ENCODE measurements at places on chromosomes 7 and 10.

DNA sequence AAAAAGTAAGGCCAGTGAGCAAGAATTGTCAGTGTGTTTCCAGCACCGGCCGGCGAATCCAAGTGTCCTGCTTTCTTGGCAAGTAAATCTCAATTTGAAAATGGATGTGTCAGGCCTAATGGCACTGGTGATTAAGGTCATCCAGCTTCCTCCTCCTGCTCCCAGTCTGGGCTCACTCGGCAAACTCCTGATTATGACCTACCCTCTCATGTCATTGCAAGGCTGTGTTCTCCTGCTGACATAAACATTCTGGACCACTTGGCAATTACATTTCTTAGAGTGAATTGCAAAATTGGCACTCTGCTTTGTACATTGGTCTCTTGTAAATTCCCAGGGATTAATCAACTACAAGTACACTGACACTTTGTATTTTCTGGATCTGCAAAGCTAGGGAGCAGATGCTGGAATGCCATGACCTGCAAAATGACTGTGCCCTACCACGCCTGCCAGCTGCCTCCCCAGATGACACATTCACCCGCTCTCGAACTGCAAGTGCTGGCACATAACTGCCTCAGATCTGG, 473.8 kb downstream of the KIF20B start:
- DNase-seq: no peak

GRCh38 chr10:101464599-101464998, 110.6 kb downstream of the BTRC start:
- no peak for DNase-seq

DNA sequence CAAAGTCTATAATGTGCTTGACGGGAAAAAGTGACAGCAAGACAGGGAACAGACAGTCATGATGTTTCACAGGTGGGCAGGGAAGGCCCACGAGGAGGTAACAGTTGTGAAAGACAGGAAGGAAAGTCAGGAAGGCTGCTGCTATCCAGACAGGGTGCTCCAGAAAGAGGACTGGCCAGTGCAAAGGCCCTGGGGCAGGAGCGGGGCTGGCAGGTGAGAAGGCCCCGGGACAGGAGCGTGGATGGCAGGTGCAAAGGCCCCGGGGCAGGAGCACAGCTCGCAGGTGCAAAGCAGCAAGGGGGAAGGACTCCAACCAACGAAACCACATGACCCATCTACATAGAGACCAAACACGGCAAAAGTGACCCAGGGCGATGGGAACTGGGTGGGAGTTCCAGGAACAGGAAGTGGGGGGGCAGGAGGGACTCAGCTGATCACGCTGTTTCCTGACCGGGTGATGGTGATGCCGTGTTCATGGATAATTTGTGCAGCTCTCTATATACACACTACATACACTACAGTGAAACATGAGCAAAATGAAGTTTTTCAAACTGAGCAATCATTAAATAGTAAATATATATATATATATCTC, 138.2 kb downstream of the MAD1L1 start:
- no peak for DNase-seq

DNA sequence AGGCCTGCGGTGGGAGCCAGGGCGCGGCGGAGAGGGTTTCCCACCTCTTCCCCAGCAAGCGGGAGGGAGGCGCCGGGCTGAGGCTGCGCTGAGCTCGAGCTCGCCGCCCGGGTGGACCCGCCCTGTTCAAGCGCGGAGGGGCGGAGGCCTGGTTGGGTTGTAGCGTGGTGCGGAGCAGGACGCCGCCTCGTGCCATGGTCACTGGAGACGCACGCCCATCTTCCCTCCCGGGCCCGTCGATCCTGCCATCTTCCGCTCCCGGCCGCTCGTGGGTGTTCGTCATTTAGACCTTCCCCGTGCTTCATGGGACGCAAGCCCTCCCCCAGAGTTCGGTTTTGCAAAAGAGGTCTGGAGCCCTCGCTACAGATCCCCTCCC, 9.3 kb upstream of the EN2 start:
- no peak for DNase-seq

- DNase-seq: no peak
These were observed 1023.2 kb downstream of the LRMDA start for GRCh38 chr10:76454506-76455140.

- no peak for DNase-seq
These were observed 211.3 kb downstream of the CXCL12 start for GRCh38 chr10:44173608-44173894.

DNA sequence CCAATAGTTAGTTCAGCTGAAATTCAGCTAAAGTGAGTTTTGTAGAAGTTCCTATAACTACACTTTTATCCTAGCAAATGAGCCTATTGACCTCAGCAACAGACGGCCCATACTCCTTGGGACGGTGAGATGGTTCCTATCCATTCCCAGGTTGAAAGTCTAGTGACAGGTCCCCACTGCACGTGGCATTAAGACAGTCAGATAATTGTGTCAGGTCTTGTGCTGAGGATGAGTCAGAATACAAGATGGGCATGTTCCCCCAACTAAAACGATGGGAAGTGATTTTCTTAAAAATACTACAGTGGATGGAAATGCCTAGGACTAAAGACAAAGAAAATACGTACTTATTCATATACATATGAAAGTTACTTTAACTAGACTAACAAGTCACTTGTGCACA, 2.1 kb downstream of the CAV1 start:
- DNase-seq: no peak

DNA sequence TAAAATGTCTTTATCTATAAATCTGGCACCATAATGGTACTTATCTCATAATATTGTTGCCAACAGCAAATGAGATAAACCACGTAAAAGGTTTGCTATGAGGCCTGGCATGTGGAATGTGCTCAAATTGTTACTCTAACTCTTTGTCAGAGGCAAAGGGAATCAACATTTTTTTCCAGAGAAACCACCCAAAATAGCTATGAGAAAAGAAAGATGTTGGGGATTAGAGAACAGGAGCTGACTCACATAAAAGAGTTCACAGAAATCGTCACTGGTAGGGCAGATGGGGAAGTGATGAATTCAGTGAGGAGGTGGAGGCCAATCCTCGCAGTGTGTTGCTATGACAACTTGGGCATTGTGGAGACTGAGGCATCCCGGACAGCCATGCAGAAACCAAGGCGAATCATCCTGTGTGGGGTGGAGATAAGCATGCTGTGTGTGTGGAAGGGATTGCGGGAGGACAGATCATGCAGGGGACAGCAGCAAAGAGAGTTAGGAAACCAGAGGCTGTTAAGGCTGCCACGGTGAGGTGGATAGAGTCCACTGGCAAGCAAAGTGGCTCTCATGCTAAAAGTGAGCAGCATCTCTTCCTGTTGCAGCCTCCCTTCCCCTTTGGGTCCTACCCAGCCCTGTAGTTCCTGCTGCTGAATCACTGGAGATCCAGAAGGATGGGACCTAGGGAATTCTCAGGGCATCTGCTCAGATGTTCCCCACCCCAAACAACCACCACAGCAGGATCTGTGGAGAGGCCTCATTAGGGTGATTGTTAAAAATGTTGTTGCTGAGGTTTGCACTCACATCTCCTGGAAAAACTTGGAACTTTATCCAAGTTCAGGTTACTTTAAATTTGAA, 103.9 kb downstream of the CUBN start:
- no peak for DNase-seq

DNA sequence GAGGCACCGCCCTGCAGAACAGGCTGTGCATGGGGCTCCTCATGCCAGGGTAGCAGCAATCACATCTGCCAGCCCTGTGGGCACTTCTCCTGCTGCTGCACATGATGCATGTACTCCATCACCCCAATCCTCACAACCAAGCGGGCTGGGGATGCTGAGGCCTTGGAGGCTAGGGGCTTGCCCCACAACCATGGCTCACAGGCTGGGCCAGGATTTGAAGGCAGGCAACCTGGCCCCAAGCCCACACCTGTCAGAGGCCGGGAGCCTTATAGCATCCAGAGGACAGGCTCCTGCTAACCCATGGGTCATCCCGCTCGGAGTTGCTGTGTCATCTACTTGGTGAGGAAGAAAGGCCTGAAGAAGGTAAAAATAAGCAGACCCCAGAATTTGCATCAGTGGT, 2.2 kb downstream of the POLM start:
- DNase-seq: no peak

DNA sequence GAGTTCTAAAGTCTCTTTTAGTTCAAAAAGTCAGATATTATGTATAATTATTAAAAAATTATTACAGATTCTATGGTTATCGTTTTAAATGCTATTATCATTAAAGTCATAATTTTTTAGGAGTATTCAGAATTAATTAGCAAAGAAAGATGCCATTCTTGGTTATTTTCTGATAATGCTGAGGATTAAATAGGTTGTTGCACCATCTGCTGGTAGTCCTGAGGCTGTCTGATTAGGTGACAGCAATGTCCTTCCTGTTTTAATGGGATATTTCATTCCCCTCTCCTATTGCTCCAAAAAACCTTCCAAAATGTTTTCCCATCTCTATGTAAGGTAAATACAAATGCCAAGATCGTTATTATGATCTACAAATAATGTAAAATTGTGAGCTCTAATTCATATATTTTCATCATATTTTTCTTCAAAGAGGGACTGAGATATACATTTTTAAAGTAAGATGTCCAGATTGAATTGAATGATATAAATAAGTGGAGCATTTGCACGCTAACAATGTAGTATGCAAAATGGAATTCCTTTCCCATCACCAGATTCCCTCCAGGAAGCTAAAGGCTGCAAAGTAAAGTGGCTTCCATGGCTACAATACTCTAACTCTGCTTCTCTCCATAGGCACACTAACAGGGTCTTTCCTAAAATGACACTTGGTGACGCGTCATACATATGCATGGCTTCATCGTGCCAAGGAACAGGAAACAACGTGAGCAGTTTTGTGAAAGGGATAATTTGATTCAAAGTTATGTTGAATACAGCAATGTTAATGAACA, 58.8 kb upstream of the AKR1E2 start:
- DNase-seq: no peak

GRCh38 chr10:97336006-97336405, 1.5 kb upstream of the FRAT2 start:
- no peak for DNase-seq

DNA sequence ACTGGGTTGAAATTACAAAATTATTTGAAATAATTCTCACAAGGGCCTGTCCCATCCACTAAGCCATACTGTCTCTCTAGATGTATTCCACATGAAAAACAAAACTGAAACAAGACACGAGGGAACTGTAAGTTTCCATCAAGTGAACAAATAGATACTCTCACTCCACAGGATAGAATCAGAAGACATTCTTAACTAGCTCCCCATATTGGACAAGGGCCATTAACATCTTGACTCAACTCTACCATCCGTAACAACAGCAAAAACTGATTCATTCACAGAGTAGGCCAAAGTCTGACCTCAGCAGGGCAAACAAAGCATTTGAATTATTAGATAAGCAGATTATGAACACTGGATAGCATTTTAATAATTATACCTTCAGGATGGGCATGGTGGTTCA, 29.1 kb downstream of the UBE2H start:
- no peak for DNase-seq

GRCh38 chr7:142412551-142413193, 154.8 kb upstream of the PRSS58 start:
- DNase-seq: no peak

GRCh38 chr7:11341285-11341944, 367.7 kb downstream of the PHF14 start:
- no peak for DNase-seq

- DNase-seq: no peak
These were observed 26.7 kb upstream of the FGFR2 start for GRCh38 chr10:121624836-121625486.

- no peak for DNase-seq
These were observed 404 bp upstream of the FMC1 start for GRCh38 chr7:139340808-139341057.

GRCh38 chr10:239109-239508, 103.9 kb downstream of the ZMYND11 start:
- DNase-seq: no peak
